GDM1 (cell line): ENCODE measurements at places on chromosomes 2 and 18.

GRCh38 chr18:61388010-61388409 is 54.8 kb downstream of the CDH20 start:
- DNase-seq, result no peak

- DNase-seq, result no peak
Observed at GRCh38 chr2:97703741-97704140, 9.6 kb upstream of the ZAP70 start.

DNA sequence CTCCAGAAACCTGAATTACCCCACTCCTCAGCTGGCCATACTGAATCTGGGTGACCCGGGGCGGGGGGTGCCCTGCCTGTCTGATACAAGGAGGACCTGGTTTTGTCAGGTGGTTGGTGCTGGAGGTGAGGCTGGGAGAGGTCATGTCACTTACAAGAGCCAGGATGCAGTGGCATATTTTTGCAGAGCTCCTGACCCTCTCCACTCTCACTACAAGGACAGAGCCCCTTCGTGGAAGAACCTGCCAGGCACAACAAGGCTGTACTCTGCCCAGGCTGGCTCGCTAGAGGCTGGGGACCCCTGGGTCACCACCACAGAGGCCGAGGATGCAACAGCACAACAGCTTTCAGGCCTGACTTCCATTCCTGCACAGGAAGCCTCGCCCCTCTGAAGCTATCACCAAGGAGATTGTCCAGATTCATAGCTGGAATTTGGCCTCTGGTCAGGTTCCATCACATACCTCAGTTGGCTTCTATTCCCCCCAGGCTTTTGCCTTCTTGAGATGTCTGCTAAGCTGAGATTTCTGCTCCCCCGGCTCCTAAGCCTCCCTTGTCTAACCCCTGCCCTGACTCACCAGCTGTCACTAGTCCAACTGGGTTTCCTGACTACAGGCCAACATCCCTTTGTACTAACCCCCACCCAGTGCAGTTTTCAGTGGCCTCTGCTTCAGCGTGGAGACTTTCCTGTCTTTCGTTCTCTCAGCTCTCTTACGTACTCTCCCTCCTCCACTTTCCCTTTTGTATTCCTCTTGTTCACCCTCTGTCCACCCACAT is 132.5 kb upstream of the EPAS1 start:
- DNase-seq, result no peak

DNA sequence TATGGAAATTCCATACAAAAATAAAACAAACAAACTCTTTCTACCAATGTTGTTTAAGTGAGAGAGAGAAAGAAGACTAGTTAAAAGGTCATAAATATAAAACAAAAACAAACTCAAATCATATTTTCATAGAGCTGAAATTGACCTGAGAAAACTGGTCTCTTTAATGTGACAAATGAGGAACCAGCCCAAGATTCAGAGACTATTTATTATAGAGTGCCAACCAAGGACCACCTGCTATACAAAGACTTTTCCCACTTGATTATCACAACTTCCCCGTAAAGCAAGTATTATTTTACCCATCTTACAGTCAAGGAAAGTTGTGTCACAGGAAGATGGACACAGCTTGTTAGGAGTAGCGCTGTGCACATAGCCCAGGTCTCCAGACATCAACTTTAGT is 13.3 kb downstream of the ANKRD44 start:
- no peak for DNase-seq

DNA sequence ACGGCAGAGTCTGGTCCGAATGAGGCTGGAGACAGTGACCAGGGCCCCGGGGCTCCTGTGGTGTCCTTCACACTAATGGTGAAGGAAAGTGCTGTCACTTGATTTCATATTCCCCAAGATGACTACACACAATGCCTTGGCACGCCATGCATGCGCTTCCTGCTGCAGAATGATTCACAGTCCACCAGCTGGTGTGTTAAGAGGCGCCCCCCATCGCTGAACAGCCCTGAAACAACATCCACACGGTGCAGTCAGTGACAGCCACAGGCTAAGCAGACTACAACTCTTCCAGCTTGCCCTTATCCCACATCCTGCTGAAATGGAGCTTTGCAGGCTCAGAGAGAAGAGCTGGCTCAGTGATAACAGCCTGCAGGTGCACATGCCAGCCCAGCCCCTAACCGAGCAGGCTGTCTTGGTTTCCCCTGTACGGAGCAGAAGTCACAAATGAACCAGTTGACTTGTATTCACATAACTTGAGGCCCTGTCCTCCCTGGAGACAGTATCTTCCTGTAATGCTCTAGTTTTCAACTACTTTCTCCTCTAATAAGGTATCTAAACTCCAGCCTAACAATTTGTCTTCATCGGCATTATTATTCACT is 24.3 kb upstream of the CDH20 start:
- DNase-seq, result no peak

DNA sequence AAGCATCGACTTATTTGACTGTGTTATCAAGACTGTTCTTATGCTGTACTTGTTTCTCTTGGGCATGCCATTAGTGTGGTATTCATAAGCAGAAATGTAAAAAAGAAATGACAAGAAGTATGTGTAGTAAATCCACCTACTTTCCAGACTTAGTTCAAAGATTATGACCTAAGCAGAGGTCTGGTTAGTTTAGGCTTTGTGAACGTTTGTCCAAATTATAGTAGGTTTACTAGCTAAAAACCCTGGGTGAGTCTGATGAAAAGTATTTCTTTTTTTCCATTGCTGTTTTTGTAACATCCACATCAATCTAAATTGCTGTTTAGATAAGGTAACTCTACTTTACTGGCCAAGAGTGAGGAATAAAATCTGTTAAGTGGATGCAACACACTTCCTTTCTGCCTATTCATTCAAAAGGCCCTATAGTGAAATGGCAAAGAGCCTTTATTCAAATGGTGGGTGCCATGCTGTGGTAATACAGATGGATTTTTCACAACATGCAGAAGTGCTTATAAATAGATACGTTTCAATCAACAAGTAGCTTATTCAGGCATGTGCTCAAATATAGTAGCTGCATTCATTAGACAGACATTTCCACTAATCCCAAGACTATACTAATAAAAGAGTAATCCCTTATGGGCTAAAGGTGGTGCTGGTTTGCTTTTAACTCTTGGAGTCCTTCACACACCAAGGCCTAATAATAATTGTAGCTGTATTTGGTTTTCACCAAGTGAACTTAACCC is 122.5 kb upstream of the LTBP1 start:
- DNase-seq, result no peak

DNA sequence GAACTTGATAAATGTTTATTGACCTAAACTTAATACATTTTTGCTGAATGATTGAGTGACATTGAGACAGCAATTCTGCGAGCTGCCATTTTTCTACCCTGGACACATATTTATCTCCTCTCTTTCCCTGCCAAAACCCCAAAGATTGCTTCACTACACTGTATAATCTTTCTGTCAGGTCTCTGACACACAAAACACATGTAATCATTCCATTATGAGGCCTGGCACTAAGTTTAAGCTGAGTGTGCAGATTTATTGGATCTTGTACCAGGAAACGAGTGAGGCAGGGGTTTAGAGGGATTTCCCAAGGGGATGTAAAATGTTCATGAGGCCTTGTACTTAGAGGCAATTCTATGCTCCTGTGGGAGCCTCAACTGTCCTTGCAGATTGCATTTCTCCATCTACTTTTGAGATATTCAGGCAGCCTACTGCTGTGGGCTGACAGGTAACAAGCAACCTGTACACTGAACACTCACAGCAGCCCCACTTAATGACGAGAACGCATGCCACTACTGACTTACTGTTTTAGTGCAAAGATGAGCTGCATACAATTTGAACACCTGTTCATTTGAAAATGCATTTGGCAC is 13.7 kb upstream of the OSR1 start:
- DNase-seq, result no peak

DNA sequence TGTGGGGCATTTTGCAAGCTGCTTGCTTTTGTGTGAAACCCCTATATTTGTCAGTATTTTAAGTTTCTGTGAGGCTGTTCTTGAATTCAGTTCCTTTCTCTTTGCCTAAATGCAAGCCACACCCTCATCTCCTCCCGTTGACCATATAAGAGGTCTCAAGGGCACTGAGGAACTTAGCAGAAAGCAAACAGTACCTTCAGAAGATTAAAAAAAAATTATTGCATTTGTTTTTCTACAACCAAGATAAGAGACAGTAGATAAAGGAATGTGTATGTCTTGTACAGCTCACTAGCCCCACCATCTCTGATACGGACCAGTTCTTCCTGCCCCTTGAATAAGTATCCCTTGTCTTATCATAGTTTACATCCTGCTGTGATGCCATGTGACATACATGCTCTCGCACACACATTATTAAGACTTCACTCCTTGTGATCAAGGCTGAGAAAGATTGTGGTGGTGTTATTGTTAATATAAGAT is 64.2 kb downstream of the NPAS2 start:
- no peak for DNase-seq

DNA sequence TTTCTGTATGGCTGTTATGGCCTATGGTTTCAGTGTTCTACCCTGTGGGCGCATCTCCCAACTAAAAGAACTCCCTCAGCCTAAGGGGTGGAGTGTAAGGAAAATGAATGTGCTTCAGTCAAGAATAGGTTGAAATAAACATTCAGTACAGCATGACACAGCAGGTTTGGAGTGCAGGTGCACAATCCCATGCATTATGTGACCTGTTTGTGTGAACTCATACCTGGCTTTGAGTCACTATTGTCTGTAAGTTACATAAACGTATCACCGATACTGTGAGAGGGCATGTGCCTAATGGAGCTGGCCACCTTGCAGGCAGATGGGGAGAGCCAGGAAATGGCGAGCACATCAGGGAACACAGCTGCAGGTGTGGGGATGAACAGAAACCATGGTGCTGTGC is 216.0 kb downstream of the DSEL start:
- no peak for DNase-seq

- no peak for DNase-seq
Observed at GRCh38 chr2:74092275-74092674, 55.4 kb downstream of the BOLA3 start.

DNA sequence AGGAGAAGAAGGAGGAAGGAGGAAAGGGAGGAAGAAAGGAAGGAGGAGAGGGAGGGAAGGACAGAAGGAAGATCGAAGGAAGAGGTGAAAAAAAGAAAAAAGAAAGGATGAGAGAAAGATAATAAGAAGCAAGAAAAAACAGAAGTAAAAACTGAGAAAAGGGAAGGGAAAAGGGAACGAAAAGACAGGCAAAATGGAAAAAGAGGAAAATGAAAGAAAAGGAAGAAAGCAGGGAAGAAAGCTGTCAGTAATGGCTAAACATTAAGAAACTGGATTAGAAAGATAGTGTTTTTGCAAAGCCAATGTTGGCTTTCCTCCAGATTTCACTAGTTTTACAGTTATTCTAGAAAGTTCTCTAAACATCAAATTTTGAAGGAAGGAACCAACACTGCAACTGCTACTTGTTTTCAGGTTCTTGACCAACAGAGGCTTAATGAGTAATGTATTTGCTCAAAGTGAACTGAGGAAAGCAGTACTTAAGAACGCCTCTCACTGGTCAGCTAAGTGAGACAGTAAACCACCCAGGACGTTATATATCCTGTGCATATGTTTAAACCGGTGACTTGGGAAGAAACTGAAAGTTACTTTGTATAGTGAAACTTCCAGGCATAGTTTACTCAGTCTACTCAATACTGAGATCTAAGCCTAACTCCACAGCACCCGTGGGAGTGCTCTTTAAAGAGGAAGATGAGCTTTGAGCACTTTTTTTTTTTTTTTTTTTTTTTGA is 286.2 kb upstream of the TRIB2 start:
- DNase-seq, result no peak

DNA sequence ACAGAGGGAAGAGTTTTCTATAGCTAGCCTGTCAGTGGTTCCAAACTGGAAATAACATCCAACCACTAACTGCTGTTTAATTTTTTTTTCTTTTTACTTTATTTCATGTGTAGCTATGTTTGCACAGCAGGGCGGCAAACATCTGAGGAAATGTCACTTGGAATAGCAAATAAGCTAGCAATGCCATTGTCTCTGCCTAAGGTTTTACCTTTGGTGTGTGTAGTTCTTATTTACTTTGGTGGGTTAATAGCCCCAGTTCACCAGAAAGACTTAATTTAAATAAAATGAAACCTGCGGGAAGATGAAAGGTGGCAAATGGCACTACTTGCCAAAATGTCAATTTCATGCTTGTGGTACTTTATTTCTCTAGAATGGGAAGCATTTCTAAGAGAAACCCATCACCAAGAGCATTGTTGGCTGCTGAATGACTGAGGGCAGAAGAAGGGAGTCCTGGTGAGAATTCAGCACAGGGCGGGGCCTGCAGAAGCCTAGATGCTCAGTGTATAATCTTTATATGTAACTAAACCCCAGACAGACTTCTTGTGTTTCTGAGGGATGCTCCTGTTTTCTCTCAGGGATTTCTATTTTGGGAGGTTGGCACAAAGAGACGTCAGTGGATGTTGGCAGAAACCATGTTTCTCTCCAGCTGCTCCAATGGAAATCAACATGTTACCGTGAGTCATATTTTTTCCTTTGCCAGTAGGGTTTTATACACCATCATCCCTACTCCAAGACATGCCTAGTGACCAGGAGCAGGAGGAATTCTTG is 300.4 kb upstream of the NT5C1B start:
- no peak for DNase-seq

DNA sequence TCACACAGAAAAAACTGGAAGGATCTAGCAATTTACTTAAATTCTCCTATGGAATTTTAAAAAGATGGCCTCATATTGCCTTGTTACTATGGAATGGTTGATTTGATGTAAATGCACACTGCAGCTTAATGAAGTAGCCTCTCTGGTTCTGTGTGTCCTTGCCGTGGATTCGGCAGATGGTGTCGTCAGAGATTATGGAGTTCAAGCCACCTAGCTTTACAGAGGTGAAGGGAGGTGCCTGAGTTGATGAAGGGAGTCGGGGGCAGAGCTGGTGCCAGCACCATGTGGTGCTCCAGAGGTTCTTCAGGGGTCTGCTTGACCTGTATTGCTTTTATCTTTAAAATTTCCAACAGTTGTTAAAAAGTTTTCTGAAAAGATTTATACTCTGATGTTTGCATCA is 48.8 kb downstream of the ASAP2 start:
- no peak for DNase-seq

DNA sequence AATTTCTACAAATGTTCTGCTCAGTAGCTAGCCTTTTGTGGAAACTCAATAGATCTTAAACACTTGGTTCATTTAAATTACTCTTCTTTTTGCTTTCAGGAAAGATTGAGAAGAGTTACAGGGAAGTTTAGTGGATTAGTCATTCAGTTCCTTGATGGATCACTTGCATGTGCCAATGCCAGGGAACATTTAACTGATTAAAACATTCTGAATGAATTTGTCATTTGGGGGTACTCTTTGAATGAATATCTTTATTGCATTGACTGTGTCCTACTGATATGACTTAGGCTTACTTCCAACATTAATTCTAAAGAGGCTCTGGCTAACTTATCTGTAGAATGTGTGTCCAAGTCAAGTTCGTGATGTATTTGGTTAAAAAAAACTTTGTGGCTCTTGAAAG is 199.8 kb downstream of the PLCL1 start:
- DNase-seq, result no peak
